ENCODE measurements at places on chromosomes 7 and 10.

- DNase-seq = peak; percentile 66
Observed at GRCh38 chr10:6918305-6918704, 338.2 kb upstream of the PRKCQ start.

DNA sequence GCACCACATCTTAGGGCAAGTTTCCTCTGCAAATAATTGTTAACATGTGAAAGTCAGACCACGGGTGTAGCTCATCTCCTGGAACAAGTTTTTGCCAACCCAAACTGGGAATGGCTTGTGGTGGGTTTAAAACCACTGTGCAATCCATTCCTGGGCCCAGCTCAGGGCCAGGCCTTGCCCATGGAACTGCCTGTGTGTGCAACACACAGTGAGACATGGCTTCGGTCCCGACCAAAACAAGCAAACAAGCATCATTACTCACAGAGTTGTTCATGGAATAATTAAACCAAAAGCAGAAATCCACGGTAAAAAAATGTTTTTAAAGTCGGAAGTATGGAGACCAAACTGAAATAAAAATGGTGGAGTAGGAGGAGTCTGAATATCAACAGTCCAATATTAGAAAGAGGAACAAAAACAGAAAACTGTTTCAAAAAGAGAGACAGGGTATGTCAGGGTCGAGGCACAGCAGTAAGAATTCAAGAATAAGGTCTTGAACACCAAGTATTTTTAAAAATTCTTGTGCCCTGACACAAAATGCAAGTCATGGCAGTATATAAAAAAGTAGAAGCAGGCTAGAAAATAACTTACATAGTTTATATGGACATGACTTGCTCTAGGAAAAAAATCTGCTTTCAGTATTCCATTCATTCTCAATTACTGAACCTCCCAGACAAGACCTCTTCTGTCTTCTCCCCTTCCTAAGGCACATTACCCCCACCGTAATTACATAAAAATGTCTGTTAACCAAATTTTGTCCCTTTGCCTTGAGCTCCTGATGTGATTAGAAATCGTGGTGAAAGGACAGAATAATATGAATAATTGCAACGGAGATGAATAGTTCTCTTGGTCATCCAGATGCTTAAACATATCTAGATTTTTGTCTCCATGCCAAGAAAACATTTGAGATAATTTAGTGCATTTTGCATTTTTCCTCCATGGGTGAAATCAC lies 88.4 kb downstream of the FAS start:
- DNase-seq = no peak

- no peak for DNase-seq
Observed at GRCh38 chr10:114174695-114175188, 739 bp upstream of the CCDC186 start.

DNA sequence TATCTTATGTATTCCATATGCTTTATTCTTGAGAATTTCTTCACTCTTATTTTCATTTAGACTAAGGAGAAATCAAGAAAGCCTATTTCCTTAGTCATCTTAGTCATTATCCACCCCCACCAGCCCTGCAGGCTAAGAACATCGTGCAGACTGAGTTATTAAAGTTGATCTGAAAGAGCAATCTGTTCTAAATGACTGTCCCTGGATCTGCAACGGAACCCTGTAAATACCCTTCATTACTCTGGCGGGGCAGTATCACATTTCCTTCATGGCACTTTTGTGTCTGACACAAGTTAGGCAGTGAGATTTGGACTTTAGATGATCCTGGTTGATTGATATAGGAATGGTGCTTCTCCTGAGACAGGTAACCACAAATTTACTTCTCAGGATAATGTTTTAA lies 3.5 kb upstream of the MYPN start:
- no peak for DNase-seq

- DNase-seq = no peak
Observed at GRCh38 chr10:78556-78955, 29.5 kb upstream of the TUBB8 start.

DNA sequence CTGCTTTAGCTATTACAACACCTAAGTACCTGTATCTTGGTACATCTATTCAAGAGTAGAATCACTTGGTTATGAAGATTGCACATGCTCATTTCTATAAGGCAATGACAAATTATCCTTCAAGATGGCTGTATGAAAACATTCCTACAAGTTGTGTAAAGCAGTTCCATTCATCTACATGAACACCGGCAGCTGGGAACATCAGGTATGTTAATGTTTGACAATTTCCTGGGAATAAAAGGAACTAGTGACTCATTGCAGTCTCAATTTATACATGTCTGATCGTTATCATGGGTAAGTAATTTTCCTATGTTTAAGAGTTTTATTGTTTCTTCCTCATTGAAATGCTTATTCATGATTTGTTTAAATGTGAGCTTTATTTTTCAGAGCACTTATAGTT lies 203.2 kb upstream of the SEMA3E start:
- DNase-seq = no peak

- DNase-seq = no peak
Observed at GRCh38 chr10:74822521-74823089, 3.8 kb upstream of the KAT6B start.

DNA sequence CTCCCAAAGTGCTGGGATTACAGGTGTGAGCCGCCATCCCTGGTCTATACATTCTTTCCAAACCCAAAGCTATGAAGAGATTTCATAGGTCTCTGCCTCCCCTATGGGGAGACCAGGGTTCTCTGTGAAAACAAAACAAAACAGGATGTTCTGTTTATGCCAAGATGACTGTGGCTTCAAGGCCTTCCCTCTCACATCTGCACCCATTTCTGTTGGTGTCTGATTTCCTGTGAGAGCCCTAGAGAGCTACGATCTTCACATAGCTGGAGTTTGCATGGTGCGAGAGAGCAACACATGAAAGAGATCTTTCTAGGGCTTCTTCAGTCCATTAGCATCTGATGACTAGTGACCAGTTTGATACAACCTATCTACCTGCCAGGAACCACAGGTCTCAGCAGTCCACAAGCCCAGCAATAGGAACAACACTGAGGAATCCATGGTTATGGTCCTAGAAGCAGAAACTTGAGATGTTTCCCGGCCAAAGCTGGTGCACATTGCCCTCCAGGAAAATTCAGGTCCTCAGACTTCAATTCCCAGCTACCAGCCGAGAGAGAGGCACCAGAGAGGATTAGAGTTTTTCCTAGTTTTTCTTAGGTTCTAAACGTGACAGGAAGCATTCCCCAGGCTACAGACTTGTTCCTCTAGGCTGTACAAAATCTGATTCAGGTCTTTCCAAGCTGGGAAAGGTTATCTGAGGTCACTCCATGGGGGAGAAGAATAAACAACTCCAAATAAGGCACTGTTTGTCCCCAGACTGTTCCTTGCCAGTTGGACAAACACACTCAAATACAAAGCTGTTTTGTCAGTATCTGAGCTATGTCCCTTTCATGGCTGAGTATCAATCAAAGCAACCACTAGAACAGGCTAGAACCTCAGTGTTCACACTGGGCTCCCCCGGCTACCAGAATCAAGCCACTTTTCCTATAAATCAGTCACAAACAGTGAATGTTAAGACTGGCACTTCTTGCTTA lies 259.7 kb downstream of the CALN1 start:
- no peak for DNase-seq

DNA sequence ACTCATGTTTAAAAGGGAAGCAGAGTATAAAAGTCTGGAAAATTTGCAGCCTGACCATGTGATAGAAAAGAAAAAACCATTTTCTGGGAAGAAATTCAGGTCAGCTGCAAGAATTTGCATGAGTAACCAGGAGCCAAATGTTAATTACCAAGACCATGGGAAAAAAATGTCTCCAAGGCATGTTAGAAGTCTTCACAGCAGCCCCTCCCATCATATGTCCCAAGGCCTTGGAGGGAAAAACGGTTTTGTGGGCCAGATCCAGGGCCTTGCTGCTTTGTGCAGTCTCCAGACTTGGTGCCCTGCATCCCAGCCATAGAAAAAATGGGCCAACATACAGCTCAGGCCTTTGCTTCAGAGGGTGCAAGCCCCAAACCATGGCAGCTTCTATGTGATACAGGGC lies 1019.6 kb upstream of the SORCS1 start:
- DNase-seq = no peak

DNA sequence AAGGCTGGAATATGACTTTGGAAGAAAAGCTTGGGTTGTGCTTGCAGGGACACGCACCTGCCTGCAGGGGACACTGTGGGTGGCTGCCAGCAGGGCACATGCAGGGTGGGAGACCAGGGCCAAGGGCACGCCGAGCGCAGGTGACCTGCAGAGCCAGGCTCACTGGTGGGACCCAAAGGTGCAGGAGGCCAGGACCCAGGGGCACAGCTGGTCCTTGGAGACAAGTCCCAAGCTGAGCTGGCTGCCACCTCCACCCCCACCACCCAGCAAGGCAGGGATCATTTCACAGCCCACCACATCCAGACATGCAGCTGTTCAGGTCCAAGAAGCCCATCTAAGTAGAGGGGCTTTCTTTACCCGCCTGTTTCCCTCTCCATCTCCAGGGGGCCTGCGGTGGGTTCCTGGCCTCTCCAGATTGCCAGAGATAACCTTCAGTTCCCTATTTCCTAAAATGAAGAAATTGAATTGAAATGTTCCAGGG lies 13.8 kb upstream of the CLIP2 start:
- no peak for DNase-seq

Data from stimulated activated CD8-positive, alpha-beta memory T cell treated with anti-CD3 and anti-CD28 coated beads, Interleukin-2, amount 100 ng/mL, for 48 hours (primary cell).